ENCODE measurements at places on chromosomes 3 and 15.

GRCh38 chr3:171790574-171790897 is 19.7 kb downstream of the PLD1 start:
- DNase-seq = no peak

DNA sequence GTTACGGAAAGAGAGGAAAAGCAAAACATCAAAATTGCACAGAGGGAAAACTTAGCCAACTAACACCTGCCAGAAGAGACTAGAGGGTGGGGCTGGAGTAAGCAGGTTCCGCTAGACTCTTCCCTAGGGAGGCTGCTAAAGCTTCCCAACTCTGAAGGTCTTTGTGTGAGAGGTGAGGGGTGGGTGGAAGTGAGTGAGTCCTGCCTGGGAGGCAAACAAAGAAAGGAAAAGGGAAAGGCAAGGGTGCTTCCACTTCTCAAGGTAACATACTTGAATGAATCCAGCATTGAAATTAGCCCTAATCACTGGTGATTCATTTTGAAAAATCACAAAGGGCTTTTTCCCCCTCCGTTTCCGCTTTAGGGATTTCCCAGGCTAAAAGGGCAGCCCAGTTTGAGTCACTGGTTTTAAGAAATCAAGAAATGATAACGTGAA is 220.5 kb upstream of the ADAMTS9 start:
- DNase-seq = no peak

- DNase-seq = no peak
These were observed 45.9 kb upstream of the ALDH1A3 start for GRCh38 chr15:100833417-100834389.

DNA sequence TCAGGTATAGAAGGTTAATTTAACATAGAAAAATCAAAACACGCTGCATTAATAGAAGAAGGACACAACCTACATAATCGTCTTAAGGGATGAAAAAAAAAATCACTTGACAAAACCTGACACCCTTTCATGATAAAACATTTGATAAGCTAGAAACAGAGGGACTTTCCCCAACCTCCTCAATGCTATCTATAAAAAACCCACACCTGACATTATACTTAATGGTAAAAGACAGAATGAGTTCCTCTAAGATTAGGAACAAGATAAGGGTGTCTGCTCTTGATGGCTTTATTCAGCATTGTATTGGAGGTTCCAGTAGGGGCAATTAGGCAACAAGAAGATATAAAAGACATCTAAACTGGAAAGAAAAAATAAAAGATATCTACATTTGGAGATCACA is 69.9 kb upstream of the KBTBD8 start:
- DNase-seq = no peak

DNA sequence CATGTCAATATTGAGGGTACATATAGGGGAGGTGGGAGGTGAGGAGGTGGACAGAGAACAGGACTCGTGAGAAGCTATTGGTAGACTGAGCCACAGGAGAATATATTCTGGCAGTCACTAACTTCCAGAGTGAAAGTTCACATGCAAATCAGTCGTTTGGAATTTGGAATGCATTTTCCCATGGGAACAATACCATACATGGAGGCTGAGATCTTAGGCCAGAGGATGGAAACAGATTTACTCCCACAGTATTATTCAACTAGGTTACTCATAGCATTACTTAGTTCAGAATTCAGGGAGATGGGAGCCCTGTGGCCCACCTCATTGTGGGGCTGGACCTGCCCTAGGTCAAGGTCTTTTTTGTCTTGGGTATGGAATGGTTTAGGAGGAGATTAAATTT is 36.4 kb upstream of the ABHD2 start:
- DNase-seq = no peak
